Inflammatory macrophage treated with lipopolysaccharide for 4 hours (primary cell): ENCODE measurements at places on chromosomes 5 and 9.
A peak's percentile ranks its signal among the peaks of the same experiment; 100 is the strongest.

DNA sequence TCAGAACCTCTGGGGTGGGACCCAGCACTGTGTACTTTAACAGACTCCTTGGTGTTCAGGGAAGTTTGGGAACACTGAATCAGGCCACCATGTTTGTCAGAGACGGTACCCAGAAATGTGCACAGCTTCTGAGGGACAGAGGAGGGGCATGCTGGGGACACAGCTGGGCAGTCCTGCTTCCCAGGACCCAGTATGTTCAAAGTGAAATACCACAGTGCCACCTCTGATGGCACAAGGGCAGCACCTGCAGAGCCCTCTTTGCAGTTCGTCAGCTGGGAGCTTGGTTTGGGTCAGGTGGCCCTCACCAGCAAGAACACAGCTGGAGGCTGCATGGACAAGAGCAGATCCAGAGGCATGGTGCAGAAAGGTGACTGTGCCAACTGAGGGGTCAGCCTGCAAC, 51.2 kb downstream of the NDST1 start:
- DNase-seq, result no peak

DNA sequence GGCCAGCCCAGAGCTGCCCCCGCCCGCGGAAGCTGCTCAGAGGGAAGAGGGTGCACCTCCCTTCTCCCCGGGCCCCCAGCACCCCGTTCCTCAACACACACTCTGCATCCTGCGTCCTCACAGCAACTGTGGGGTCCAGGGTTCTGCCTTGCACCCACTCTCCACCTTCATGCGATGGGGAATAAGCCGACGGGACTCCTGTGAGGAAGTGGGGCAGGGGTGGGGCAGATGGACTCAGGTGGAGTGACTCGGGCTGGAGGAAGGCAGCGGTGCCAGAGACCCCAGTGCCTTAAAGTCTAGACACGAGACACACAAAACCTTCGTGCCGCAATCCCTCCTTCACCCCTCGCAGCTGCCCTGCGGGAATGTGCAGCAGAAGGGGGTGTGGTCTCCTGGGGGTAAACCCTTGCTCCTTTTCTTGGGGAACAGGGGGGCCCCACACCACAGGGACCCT, 8.6 kb downstream of the BRD3 start:
- no peak for DNase-seq

- no peak for DNase-seq
Measured at GRCh38 chr9:134168757-134169550, 4.6 kb upstream of the RNU6ATAC start.

GRCh38 chr9:27528076-27528885, 1.3 kb downstream of the MOB3B start:
- DNase-seq, result peak; percentile 86

GRCh38 chr5:134148986-134149539, 27.7 kb downstream of the SKP1 start:
- DNase-seq, result no peak

DNA sequence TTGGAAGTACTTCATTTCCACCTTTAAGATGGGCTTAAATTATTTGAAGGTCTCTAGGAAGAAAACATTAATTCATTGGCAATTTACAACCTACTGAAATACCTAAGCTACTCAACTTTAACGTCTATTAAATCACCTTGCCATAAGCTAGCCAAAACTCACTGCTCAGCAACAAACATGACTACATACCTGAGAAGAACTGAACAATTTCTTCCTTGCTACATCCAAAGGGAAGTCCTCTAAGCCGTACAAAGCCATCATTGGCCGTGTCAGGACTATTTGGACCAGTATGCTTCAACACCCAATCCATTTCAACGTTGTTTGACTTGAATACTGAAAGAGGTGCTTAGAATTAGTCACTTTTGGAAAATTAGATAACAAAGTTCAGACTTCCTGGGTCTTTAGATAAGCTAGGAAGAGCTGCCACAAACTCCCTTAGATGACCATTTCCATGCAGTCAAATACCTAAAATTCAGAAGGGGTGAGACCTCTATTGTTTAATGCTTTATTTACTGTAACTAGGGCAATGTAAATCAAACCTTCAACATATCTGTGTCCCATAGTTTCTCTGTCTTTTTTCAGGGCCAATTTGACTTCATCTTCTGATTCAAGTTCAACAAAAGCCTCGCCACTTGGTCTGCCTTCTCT, 2.6 kb downstream of the HNRNPH1 start:
- DNase-seq, result no peak

- no peak for DNase-seq
Measured at GRCh38 chr5:80372780-80373179, 35.1 kb upstream of the ZFYVE16 start.

DNA sequence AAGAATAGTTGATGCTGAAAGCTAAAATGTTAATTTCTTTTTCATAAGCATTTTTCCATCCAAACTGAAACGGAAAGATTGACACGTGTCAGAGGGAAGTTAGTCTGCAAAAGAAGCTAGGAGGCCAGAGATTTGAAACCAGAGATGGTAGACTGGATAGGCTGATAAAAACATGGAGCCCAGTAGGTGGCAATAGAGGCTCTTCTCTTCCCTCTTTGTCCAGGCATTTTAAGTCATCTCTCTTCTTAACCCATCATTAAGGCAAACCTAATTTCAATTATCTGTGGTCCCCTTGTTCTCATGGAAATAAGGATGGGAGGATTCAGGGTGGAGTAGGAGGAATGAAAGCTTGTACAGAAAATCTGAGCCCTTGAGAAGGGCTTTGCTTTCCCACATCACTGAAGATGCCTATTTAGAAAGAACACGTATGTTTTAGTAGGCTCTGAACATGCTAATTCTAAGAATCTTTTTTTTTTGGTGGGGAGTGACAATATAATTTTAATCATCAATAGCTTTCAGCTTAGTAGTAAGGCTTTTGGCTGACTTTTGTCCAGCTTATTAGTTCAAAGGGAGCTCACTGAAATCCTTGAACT, 66.6 kb downstream of the ZNF474 start:
- peak; percentile 41 for DNase-seq

DNA sequence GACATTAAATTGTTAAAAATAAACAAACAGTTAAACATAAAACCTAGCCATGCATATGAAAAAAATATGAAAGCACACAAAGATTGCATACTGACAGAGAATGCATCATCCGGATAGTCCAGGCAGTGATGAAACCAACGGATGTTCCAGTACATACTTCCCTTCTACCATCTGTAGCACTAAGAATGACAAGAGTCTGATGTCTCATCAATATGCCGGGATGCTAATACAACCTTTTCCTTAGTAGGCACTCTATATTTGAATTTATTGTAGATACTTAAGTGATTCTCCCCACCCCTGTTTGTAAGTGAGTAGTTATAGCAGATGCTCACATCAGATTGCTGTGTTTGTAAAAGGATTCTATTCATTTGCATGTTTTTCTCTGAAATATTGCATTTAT, 571.2 kb upstream of the WWC1 start:
- peak; percentile 14 for DNase-seq

GRCh38 chr5:11619339-11620024, 284.8 kb downstream of the CTNND2 start:
- no peak for DNase-seq

GRCh38 chr5:178699681-178700253, 30.7 kb downstream of the ZNF354A start:
- DNase-seq, result no peak

DNA sequence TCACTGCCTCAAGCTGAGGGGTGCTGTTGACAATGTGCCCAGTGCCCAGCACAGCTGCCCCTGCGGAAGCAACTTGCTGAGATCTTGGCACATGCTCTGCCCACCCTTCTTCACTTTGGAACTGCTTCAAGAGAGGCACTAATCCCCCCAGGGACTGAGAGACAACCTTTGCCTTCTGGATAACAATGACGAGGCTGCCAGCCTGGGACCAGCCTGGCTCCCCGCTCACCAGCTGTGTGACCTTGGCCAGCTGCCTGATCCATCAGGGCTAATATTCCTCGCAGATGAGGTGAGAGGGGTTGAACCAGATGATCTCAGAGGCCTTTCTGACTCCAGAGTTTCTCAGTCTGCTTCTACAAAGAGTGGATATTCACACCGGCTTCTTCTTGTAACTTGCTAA, 81.0 kb downstream of the SHB start:
- DNase-seq, result no peak

- DNase-seq, result no peak
Measured at GRCh38 chr9:131447148-131447547, 53.3 kb downstream of the PRRC2B start.

- DNase-seq, result no peak
Measured at GRCh38 chr9:138096519-138096845, 218.9 kb downstream of the CACNA1B start.

DNA sequence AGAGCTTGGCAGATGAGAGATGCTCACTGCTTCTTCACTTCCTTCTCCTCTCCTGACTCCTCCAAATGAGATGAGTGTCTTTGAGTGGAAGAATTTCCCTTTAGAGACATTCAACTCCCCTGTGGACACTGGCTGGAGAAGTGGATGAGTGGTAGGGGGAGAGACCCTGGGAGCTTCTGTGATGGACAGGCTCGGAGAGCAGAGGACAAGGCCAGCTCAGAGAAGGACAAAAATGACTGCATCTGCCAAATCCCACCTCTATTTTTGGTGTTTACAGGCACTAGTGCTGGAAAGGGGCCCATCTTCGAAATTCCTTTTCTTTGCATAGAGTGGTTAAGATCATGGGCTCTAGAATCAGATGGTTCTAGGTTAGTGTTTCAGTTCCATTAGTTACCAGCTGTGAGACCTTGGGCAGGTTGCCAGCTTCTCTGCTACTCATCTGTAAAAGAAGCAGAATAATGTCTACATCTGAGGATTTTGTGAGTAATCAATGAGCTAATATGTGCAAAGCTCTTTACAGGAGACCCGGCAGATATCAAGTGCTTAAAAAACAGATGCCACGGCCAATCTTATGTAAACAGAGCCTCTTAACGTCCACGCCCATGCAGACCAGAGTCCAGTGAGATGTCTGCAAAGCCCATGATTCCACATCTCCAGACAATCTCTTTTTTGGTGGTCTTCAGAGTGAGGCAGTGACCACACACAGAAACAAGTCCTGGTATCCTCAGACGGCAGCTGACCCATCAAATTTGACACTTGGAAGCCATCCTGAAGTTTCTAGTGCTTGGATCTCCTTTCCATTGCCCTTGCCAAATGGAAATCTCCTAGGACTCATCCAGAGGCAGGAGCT, 13.6 kb upstream of the COL27A1 start:
- DNase-seq, result no peak

- peak; percentile 37 for DNase-seq
Measured at GRCh38 chr5:127358740-127359139, 68.1 kb downstream of the MEGF10 start.

- DNase-seq, result no peak
Measured at GRCh38 chr9:68904454-68904853, 109.5 kb downstream of the PRKACG start.

- DNase-seq, result no peak
Measured at GRCh38 chr9:84374516-84374915, 34.0 kb upstream of the SLC28A3 start.

GRCh38 chr9:105073147-105073546, 145.2 kb upstream of the ABCA1 start:
- DNase-seq, result no peak

DNA sequence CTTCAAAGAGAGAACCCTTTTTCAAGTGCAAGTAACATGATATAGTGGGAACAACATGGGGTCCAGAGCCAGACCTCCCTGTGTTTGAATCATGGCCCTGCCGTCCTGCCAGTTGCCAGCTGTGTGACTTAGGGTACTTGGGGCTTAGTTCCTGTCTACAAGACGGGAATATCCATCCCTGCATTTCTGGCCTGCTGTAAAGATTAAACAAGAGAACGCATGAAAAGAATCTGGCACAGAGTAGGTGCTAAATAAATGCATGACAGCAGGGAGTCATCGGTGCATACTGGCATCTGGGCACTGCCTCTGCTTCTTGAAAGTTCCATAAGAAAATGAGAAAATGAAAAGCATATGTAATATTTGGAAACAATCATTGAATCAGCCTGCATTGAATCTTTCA, 77.8 kb upstream of the PRRC1 start:
- no peak for DNase-seq

DNA sequence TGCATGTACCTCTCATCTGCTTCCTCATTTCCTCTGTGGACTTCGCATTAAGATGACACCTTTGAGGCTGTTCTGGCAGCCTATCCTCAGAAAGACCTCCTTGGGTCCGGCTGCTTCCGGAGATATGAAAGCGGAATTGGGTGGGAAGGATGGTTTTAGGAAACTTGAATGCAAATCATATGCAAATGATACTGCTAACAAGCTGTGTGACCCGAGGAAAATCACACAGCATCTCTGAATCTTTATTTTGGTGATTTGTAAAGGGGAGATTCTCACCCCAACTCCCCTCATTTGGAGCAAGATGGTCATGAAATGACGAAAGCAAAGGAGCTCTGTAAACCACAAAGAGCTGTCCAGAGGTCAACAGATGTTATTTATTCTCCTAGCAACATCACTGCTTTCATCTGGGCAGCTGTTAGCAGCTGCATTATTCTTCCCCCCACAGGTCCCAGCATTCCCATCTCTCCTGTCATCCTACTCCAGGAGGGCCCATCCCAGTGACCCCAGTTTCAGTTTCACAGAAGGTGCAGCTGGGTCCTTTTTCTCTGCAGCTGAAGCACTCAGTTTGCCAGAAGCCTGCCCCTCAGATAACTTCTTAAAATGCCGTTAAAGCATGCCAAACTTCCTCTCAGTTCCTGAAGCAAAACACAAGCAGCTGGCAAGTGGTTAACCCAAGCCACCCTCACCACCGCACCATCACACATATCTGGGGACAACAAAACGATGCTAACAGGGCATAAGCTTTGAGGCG, 269.5 kb downstream of the SEC61B start:
- DNase-seq, result no peak

DNA sequence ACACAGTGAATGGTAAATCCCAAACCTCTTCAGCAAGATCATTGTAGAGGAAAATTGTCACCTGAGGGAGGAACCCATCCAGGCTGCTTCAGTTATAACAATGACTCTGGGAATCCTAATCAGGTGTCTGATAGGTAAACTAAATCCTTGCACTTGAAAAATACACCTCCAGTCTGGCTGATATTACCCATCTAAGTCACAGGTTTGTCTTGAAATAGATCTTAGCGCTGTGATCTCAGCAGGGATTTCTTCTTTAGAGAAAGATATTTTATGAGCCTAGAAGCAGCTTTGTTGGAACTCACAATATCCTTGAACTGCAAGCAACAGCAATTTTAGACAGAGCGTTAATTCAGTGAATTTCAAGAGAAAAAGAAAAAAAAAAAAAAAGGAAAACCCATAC, 149.7 kb downstream of the SGCD start:
- no peak for DNase-seq

- no peak for DNase-seq
Measured at GRCh38 chr5:11075035-11075805, 314.2 kb upstream of the DAP start.

DNA sequence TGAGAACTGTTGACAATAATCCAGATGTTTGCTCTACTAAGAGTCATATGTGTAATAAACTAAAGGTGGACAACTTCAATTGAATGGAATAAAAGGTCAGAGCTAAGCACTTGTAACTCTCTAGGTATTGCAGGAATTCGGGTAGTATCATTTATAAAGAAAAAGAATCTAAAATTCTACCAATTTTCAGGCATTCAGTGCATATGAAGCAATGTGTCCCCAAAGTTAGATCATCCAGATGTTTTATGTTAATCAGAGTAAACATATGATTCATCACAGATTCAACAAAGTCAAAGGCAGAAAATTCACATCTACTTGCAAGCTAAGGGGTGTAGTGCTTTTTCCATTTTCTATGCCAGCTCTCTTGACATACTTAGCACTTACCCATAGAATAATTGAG, 477.1 kb downstream of the PDE4D start:
- no peak for DNase-seq

- DNase-seq, result no peak
Measured at GRCh38 chr5:89080467-89081116, 197.6 kb upstream of the MEF2C start.

GRCh38 chr9:93899609-93900435, 55.3 kb downstream of the BARX1 start:
- no peak for DNase-seq

GRCh38 chr5:151082282-151082902, 1.6 kb upstream of the TNIP1 start:
- peak; percentile 55 for DNase-seq
